ENCODE measurements at places on chromosomes 7 and 10.

GRCh38 chr10:11297136-11297535, 279.5 kb downstream of the CELF2 start:
- DNase-seq = no peak

GRCh38 chr7:103343332-103343731, 1.2 kb downstream of the DNAJC2 start:
- no peak for DNase-seq

DNA sequence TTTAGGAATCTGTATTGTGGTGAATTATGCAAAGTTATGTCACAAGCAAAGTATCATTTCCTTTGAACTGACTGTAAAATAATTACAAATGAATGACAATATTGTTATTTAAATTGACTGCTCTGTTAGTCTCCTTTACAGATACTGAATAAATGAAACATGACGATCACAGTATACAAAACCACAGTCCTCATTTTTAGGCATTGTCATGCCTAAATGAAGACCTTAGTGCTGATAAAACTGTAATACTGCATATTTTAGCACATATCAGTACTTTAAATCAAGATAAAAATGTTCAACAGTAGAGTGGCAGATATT, 39.7 kb upstream of the FEZF1 start:
- no peak for DNase-seq

GRCh38 chr10:94042001-94042833, 48.5 kb downstream of the PLCE1 start:
- no peak for DNase-seq

DNA sequence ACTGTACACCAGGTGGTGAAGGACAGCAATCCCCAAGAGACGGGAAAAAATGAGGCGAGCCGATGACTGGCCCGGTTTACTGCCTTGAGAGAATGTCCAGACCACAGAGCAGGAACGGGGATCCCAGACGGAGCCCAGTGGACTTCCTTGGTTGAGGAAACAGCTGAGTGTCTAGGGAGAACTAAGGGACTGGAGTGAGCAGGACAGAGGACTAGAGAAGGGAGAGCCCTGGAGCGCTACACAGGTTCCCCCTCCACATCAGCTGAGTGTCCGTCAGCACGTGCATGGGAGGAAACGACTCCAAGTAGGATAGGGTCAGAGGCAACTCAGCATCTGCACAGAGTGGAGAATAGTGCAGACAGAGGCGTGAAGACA, 7.1 kb upstream of the WDR86 start:
- DNase-seq = no peak

GRCh38 chr10:48243487-48243886, 31.0 kb downstream of the FRMPD2 start:
- no peak for DNase-seq

GRCh38 chr10:104230490-104230889, 1.7 kb downstream of the CFAP43 start:
- DNase-seq = no peak

DNA sequence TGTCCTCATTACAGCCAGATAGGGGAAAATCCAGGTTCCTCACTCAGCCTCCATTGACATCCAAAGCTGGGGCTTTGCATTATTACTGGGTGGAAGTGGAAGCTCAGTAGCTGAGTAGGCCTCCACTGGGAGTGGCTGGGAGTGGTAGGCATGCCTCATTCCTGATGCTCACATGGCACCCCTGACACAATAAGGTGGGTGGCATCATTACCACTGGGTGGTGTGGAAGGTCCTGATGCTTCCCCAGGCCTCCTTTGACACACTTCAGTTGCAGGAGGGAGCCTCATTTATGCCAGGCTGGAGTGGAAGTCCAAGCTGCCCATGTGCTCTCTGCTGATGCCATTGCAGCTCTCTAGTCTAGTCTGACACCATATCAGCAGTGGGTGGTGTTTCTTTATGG, 48.2 kb upstream of the GPR141 start:
- no peak for DNase-seq

- no peak for DNase-seq
Observed at GRCh38 chr7:33744293-33745075, 160.9 kb upstream of the BMPER start.

DNA sequence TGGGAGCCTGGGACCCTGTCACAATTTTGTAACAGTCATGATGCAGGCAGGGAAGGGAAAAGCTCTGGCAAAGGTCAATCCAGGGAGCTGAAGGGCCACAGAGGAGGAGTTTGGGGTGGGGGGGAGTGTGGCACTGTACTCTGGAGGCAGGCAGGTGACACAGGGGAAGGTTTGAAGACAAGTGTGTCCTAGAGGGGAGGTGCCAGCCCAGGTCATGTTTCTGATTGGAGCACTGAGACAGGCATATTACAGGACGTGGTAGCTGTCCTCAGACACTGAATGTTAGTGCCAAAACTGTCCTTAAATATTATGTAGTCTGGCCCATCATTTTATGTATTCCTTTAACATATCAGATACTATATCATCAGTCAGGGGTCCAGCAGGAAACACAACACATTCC, 75.6 kb upstream of the LRRC4 start:
- no peak for DNase-seq

GRCh38 chr10:63206997-63207811, 74.1 kb downstream of the NRBF2 start:
- DNase-seq = no peak

- no peak for DNase-seq
Observed at GRCh38 chr7:39355664-39356063, 210.5 kb upstream of the YAE1 start.

DNA sequence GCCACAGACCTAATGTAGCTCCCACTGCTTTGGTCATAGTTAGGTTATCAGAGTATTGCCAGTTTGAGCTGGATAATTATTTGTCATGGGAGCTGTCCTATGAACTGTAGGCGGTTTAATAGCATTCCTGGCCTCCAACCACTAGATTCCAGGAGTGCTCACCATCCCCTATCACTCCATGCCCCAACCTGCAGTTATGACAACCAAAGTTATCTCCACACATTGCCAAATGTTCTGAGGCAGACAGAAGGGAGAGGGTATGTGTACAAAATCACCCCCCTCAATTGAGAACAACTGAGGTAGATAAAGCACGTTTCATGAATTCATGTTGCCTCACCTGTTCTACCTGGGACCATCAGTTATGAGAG, 119.0 kb upstream of the CACUL1 start:
- DNase-seq = no peak

GRCh38 chr10:55398497-55398882, 597.5 kb upstream of the PCDH15 start:
- no peak for DNase-seq

GRCh38 chr7:40298421-40298820, 163.6 kb downstream of the SUGCT start:
- no peak for DNase-seq

DNA sequence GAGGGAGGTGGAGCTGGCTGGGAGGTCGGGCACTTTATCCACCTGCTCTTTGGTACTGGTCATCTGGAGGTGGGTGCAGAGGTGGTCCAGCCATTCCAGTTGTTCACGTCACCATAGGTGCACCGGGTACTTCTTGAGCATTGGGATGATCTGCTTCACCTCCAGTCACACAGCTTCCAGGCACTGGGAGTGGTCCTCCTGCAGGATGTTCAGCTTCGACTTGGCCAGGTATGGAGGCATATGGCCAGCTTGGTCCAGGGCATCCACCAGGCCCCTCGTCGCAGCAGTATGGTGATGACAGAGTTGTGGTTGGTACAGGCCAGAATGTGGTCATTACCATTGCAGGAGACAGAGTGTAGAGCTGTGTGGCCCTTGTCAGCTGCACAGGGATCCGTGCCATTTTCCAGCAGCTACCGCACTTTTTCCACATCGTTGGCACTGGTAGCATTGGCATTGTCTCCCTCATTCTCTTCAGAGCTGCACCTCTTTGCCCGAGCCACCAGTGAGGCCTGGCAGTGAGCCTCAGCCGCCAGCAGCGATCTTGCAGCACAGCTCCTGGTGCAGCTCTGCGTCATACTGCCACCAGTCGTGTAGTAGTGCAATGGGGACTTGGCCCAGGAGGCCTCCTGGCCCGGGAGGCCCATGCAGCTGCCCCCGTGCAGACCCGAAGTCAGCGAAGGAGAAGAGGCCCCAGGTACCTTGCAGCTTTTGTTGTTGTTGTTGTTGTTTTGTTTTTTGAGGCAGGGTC, 150.9 kb downstream of the ZNF22 start:
- DNase-seq = no peak

GRCh38 chr10:103592186-103593021, 98.9 kb downstream of the NEURL1 start:
- DNase-seq = no peak

GRCh38 chr10:127759276-127759675, 22.3 kb downstream of the FOXI2 start:
- no peak for DNase-seq

DNA sequence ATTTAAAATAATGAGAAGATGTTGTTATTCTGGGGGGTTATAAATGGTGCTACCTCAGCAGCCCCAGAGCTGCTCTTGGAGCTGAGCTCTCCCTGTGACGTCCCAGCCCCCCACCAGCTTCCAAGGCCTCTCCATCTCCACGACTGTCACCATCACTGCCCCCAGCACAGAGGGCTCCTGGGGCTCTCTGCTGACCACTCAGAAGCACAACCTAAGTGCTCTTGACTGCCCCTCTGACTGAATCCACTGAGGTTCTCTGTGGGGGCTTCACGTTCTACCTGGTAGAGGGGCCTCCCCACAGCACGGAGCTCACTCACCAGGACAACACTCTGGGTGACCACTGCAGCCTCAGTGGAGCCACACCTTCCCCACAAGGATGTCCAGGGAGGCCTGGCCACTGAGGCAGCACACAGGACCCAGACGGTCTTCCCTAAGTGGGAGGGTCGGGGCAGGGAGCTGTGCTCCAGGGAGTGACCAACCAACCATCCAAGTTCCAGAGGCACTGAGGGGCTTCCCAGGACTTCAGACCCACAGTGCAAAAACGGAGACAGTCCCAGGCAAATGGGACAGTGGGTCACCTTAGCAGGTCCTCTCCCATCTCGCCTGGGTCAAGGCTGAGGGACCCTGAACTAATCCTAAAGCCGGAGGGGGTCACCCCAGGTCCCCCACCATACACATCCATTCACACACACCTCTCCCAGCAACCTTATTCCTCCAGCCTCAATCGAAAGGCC, 121.0 kb upstream of the PPP2R2D start:
- DNase-seq = no peak

DNA sequence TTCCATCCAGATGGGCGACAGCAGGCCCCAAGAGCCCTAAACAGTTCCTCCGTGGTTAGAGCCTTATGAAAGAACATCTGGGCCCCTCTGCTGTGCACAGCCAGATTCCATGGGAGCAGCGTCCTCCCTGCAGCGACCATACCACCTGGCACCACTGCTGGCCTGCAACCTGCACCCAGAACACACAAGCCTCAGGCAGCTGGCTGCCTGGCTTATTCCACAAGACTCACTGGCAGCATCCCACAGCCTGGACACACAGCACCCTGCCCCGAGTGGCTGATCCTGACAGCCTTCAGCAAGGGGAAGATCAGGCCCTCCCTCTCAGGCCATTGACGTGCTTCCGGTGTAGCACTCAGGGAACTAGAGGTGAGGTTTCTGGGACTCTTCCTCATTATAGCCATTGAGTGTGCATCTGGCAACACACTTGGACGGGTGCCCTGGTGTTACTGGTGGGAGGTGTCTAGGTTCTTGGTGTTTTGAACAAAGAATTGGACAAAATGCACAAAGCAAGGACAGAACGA, 33.7 kb upstream of the ERCC6 start:
- DNase-seq = no peak

DNA sequence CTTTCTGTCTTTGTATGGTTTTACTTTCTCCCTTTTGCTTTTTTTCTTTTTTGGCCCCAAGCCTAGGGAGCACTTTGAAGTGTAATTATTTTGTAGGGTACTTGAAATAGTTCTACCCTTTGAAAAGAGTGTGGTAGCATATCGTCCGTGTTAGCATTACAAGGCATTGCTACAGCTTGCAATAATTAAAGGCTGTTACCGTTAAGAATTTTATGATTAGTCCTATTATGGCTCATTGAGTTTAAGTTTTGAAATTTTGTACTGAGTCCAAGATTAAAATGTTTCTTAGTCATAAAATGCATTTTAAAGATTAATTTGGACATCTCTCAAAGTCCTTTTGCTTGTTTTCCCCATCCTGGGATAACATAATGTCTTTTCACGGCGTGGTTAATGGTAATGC, 490.0 kb upstream of the LRRN3 start:
- no peak for DNase-seq

DNA sequence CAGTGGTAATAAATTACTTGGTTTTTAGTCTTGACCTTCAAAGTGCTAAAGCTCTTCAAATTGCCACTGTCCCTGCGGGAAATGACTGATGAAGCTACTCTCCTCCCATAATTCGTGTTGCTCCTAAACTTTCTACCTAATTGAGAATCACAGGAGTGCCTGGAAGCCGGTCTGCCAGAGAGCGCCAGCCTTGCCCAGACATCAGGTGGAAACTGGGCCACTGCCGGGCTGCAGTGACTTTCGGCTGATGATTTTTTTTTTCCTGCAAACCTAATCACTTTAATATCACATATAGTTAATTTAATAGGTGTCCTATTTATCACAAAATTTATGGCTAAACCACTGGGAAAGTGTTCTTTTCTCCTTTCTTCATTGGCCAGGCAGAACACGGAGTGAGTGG, 59.6 kb upstream of the UBE3C start:
- no peak for DNase-seq

DNA sequence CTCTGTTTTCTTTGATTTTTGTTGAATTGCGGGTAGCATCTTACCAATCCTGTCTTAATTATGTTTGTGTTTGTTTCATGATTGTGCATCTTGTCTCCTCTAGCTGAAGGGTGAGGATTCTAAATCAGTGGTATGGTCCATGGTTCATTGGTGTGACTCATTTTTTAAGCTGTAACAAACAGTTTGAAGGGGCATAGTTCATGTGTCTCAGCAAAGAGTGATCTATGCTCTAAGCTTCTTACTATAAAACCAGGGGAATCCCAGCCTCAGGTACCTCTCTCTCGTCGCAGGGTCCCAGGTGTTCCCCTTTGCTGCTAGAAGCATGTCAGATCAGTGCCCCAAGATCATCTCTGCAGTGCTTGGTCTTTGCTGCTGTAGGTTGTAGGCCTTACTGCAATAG, 100.1 kb downstream of the OTUD1 start:
- no peak for DNase-seq

DNA sequence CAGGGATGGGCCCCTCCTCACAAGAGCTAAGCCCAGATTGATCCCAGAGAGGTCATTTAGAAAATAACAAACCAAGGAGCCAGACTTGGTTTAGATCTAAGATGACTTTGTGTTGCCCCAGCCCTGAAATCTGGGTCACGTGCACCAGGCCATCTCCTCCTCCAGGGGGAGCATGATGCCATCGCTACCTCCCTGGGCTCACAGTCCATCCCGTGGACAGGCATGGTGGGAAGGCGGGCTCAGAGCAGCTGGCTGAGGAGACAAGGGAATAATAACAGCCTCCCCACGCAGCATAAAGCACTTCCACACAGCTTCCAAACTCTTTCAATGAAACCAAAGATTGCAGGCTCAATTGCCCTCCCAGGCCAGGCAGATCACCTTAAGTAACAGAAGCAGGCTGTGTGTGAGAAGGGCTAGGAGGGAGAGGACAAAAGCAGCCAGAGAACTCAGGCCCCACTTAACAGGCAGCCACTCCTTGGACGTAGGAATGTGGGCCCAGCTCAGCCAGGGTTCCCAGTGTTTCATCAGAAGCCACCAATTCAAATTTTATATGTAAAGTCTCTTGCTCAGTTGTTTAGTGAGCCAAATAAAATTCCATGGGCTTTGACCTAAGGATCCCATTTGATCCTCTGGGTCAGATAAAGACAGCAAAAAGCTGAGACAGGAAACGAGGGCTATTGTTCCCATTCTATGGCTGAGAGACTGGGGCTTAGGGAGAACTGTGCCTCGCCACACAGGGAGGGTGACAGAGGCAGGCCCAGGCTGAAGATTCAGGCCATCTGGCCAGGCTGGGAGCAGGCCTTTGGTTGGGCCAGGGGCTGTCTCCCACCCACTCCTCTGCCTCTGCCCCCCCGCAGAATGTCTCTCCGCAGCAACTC, 100.2 kb downstream of the COL13A1 start:
- no peak for DNase-seq

- no peak for DNase-seq
Observed at GRCh38 chr10:91033324-91033950, 112.5 kb upstream of the ANKRD1 start.

Measured in stimulated activated CD8-positive, alpha-beta memory T cell treated with anti-CD3 and anti-CD28 coated beads, Interleukin-4, amount 100 ng/mL, for 1 hour (primary cell).